ENCODE measurements at places on chromosomes 5 and 9.

DNA sequence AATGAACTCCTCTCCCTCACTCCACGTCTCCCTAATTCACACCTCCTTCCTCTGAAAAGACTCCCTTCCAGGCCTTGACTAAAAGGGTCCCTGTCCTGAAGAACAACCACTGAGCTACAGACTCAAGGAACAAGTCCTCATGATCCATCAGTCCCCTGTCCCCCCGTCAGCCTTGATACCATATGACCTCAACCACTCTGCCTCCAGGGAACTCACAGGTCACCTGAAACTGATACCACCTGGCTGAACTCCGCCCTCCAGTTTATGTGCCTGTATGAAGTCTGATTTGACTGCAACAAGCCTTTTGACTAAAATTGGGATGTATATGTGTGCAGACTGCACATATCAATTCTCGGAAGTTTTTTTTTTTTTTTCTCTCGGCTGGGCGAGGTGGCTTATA lies 88.7 kb downstream of the UGCG start:
- DNase-seq: no peak

- no peak for DNase-seq
These were observed 400 bp downstream of the TIFAB start for GRCh38 chr5:135451581-135452320.

- no peak for DNase-seq
These were observed 146.8 kb upstream of the FBXL7 start for GRCh38 chr5:15353086-15353645.

DNA sequence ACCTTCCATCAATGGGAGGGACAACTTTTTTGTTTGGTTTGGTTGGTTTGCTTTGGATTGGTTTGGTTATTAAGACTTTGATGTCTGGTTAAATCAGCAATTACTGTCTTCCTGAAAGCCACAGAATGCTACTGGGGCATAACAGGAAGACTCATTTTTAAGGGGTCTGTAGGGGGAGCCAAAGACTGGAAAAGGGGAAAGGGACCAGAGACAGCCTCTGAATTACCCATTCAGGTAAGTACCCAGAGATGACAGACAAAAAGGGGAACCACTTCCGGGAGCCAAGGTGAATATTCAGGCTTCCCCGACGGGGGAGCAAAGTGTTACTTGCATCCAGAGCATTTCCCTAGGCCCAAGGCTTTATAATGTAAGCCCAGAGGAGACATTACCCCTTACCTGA lies 4.6 kb upstream of the FEM1C start:
- no peak for DNase-seq

DNA sequence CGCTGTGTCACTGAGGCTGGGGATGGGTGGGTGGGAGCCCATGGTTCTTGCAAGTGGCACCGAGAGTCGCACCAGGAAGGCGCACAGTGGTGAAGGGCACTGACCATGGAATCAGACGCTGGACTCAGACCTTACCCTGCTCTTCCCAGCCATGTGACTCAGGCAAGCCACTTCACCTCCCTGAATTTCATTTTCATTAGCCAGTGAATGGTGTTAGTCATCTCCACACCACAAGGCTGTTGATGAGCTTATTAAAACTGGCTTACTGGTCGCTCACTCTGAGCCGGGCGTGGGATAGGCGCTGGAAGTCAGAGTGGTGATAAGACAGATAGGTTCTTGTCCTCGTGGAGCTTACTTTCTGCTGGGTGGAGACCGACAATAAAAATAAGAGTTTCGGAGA lies 25.1 kb downstream of the FGF18 start:
- no peak for DNase-seq

DNA sequence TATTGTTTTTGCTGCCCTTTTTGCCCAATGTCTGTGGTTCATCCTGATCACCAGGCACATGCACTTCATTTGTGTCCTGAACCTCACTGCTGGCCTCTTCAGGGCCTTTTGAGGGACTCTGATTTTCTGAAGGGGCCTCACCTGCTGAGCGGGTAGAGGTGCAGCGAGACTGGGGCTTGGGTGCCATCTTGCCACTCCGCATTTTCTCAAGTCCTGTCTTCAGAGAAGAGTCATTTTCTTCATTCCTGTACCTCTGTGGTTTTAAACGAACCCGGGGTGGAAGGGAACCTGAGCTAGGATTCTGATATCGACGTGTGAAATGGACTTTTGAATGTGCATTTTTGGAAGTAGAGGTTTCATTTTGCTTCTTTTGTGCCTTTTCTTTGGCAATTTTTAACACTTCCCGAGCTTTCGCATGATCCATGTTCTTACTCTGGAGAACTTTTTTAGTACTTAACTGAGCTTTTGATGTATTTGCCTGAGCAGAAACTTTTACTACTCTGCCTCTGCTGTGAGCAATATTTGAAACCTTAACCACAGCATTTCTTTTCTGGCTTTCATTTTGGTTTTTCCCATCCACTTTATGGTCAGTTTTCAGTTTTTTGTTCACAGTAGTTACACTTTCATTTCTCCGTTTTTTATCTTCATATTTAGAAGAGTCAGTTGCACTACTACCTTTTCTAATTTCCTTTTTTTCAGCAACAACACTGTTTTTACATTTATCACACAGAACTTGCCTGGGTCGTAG lies 26.1 kb downstream of the PWWP2A start:
- no peak for DNase-seq

- DNase-seq: no peak
These were observed 11.4 kb downstream of the GOLGA1 start for GRCh38 chr9:124929464-124929863.

DNA sequence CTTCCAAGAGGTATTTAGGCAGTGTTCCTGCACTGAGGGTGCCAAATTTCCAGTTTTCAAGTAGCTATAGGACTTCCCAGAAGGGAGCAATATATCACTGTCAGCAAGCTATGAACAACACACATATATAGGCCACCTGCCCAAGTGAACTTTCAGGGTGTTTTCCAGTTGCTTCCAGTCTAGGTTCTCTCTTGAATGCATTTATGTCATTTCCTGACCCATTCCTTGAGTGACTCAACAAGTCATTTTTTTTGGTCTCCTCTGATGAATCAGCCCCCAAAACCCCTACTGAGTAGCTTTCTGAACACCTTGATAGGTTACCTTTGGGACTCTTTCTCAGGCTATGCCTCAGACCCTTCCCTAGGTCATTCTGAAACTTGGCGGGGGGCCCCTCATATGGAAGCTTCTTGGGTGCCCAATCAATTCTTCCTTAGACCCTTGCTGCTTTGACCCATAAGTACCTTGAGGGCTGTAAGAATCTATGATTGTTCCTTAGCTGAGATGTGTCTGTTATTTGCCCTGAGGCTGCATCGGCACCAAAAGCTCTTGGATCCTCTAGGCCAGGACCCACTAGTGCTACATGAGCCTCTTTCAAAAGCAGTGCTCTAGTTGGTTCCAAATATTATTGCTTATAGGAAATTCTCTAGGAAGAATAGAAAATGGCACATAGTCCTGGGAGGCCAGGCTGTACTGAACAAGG lies 12.4 kb downstream of the DNAJB5 start:
- no peak for DNase-seq

DNA sequence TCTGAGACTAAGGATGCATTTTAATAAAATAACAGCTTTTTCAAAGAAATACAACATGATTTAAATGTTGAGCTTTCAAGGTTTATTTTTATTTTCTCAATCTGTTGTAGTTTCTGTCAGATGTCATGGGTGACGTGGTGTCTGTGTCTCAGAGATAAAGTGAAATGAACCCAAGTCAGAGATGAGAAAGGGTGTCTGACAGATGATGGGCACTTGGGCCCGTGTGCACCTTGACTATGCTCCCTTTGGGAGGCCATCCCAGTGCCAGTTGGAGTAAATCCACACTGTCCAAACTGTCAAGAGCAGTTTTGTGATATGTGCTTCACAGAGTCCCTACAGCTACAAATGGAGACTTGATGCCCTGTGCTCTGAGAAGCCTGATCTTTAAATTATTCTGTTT lies 536.9 kb upstream of the FAM174A start:
- DNase-seq: no peak

Data from stimulated activated CD8-positive, alpha-beta memory T cell treated with anti-CD3 and anti-CD28 coated beads, Interleukin-7, amount 100 ng/mL, for 1 hour (primary cell).